ENCODE measurements at places on chromosomes 1 and 21.

DNA sequence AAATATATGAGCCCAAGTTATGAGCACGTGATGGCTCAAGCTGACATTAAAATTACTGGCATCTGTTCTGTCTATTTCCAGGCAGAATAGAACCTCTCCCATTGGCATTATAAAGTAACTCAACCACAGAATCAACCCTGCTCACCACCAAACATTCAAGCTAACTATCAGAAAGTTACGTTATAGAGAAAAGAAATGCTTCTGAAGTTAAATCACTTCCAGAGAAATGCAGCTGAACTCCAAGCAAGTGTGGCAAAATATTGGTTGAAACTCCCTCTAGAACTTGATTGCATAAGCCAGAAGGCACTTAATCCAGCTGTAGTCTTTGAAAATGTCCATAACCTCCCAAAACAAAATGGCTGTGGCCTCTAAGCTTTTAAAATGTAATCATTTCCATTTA lies 36.2 kb upstream of the UBE2U start:
- no peak overlapping the region for H3K27ac ChIP-seq
- H3K4me3 ChIP-seq, result no peak overlapping the region
- peaks cover 9% of the 10 kb centered on the region for H3K4me1 ChIP-seq
- peaks cover 23% of the 10 kb centered on the region for H3K36me3 ChIP-seq

GRCh38 chr1:193516755-193517388 lies 330.5 kb upstream of the B3GALT2 start:
- no peak for DNase-seq
- no peak overlapping the region for H3K27ac ChIP-seq
- no peaks in the 10 kb centered on the region for H3K27me3 ChIP-seq
- H3K4me1 ChIP-seq, result no peaks in the 10 kb centered on the region
- no peak overlapping the region for H3K4me3 ChIP-seq
- no peaks in the 10 kb centered on the region for H3K36me3 ChIP-seq

- no peak for DNase-seq
- H3K36me3 ChIP-seq, result no peaks in the 10 kb centered on the region
- no peak overlapping the region for H3K4me3 ChIP-seq
- no peaks in the 10 kb centered on the region for H3K4me1 ChIP-seq
- H3K27ac ChIP-seq, result no peak overlapping the region
These were observed 49.0 kb downstream of the MAP10 start for GRCh38 chr1:232853994-232854797.

GRCh38 chr1:8361198-8361849 lies 43.4 kb downstream of the SLC45A1 start:
- peak overlapping the region; percentile 91 for H3K27ac ChIP-seq
- peaks cover 11% of the 10 kb centered on the region for H3K36me3 ChIP-seq
- H3K4me1 ChIP-seq, result peaks cover 10% of the 10 kb centered on the region

GRCh38 chr1:211017075-211017718 lies 116.8 kb downstream of the KCNH1 start:
- DNase-seq, result no peak
- H3K36me3 ChIP-seq, result no peaks in the 10 kb centered on the region
- H3K4me3 ChIP-seq, result no peak overlapping the region
- H3K4me1 ChIP-seq, result no peaks in the 10 kb centered on the region

- no peak for DNase-seq
- H3K36me3 ChIP-seq, result peaks cover 9% of the 10 kb centered on the region
- no peak overlapping the region for H3K4me3 ChIP-seq
- H3K27me3 ChIP-seq, result no peaks in the 10 kb centered on the region
These were observed 42.6 kb downstream of the EYA3 start for GRCh38 chr1:28045777-28046176.
